Fibroblast of pulmonary artery (primary cell): ENCODE measurements at places on chromosomes 7 and 10.

- no peak for DNase-seq
Observed at GRCh38 chr10:98533746-98534445, 87.2 kb upstream of the HPS1 start.

DNA sequence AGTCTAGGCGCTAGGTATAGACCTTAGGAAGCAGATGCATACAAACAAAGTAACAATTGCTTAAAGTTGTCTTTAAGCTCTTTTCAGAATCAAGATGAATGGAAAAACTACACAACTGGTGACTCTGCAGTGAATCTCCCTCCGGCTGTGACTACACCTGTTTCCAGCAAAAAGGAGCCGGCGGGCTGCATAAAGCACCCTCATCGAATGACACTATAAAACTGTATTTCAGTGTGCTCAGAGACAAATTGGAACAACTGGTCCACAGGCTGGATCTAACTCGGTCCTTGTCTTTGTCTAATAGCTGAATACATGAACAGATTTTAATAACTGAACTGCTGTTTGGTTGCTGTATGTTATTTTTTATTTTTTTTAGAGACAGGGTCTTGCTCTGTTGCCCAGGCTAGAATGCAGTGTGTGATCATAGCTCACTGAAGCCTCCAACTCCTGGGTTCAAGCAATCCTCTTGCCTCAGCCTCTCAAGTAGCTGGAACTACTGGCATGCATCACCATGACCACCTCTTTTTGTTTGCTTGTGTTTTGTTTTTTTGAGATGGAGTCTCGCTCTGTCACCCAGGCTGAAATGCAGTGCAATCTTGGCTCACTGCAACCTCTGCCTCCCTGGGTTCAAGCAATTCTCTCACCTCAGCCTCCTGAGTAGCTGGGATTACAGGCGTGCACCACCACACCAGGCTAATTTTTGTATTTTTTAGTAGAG lies 64.2 kb upstream of the SVIL start:
- DNase-seq, result no peak

DNA sequence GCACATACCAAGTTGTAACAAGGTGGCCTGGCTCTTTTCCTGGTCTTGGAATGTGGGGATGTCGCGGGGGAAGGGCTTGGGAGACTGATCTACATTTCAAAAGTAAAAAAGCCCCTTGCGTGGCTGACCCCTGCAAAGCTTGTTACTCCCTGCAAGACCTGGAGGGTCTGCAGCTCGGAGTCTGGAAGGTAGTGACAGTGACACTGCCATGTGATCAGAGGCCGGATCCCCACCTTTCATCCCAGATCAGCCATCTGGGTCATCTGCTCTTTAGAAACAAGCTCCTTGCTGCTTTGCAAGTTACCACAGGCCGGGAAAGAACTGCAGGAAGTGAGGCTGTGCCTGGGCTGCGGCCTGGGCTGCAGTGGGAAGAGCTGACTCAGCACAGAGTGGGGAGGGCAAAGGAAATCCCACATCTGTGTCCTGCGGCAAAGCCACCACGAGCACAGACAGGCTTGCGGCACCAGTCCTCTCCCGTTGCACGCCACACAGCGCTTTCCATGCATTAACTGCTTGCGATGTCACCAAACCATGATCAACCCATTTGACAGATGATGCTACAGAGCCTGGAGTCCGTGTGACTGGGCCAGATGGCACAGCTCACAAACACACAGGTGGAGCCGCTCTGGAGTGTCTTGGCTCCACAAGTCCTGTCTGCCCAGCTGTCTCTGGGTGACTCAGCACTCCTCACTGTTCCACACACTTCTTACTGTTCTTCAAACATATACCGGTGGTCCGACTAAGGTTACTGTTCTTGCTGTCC lies 97.7 kb downstream of the SH3PXD2A start:
- peak; percentile 73 for DNase-seq

DNA sequence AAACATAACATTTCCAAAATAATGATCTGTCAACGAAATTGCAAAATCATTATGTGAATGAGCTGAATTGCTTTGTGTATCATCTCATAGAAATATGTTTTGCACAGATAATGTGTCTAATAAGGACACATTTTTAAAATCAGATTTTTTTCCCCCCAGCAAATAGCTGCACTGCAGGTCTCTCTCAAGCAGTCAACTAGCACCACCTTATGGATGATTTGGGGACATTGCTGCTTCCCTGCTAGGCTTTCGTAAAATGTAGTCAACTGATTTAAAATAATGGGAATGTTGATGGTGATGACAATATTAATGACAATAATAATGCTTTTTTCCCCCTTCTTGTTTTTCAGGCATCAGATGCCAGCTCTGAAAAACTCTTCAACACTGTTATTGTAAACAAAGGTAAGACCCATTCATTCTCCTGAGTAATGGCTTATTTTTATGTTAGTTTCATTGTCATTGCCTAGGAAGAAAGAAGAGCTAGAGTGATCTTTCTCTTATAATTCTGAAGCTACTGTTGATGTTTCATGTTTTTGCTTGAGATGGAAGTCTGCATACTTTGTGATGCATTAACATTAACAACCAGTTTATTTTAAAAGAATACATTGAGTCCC lies 433.6 kb upstream of the GALNT17 start:
- DNase-seq, result peak; percentile 76

- no peak for DNase-seq
Observed at GRCh38 chr10:128087884-128088709, 38.1 kb downstream of the MKI67 start.

- peak; percentile 39 for DNase-seq
Observed at GRCh38 chr7:139355320-139355719, 4.4 kb upstream of the LUC7L2 start.

DNA sequence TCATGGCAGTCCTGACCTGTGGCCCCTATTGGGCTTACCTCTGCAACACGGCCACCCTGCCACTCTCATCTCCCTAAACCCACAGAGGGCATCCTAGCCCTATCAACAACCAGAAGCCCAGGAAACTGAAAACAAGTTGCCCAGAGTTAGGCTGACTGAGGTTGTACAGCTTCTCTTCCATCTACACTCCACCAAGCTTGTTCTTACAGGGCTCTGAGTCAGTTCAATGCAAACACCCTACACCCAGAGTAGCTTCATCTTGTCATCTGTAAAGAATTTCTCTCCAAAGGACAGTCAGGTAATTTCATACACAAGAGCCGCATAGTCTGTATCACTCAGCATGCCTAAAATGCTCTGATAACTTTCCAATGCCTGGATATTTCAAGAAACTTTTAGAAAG lies 175.4 kb downstream of the ARID5B start:
- peak; percentile 58 for DNase-seq

GRCh38 chr7:126635545-126635944 lies 617.2 kb downstream of the GRM8 start:
- no peak for DNase-seq

DNA sequence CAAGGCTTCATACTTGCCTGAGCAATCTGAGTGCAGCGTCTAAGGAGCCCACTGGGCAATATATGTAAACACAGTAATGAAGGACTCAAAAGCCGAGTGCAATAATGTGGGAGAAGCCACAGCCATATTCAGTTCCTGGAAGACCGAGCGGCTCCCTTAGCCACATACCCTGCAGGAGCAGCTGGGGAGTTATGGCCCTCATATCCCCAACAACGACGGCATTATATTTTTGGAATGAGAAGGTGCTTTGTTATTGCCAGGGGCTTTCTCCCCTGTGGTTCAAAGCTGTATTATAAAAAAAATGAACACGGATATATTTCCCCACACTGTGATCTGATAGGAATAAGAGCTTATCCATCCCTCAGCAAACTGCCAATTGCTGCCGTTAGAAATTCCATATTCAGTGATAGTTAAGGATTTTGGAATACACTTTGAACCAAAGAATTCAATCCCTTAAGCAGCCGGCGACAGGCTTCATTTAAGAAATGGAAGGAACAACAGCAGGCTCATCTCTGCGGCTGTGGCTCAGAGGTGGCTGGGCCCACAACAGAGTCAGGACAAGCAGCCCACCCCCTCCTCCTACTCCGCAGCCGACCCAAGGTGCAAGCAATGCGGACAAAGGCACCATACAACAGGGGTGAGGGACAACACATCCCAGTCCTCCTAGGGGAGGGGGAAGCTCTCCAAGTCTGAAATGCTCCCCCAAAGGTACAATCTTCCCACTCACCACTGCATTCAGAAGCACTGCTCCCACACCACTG lies 77.2 kb downstream of the TNS3 start:
- DNase-seq, result no peak

DNA sequence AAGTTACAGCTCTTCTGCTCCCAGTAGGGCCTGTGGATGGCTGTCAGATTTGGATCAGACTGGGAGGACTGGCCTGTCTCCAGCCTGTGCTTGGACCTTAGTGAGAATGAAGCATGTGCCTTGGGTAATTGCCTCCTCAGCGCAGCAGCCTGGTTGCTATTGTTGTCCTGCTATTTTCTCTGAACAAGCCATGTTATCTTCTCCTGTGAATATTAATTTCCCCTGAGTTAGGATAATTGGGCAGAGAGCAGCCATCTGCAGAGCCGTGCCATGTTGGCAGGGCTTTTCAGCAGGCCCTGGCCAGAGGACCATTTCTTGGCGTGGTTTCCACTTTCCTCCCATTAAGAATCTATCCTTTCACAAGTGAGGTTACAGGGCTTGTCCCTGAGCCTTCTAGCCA lies 497.3 kb downstream of the SORCS3 start:
- no peak for DNase-seq
